ENCODE measurements at places on chromosomes 5 and 9. TPM values are rescaled to one million over a fixed set of nuclear protein-coding genes. Genes with fewer than 3 reads are reported as not detected.

DNA sequence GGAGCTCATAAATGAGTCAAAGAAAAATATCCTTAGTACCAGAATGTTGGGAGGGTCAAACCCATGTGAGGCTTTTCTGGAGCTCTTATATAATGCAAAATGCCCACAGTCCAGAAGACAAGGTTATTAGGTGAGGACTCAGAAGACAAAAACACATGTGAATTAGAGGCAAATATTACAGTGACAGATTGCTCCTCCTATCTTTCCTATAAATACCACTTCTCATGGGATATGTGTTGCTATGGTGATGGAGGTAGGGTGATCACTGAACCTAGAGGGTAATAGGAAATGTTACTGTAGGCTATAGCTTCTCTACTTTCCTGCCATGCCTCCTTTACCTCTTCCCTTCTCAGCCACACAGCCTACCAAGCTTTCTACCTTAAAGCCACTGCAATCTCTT is 264.6 kb downstream of the SEC61B start:
- no peak for DNase-seq
- no peaks in the 10 kb centered on the region for H3K27me3 ChIP-seq
- H3K4me3 ChIP-seq = no peak overlapping the region
- no peak overlapping the region for H3K27ac ChIP-seq
- no peaks in the 10 kb centered on the region for H3K36me3 ChIP-seq

- H3K27me3 ChIP-seq = no peaks in the 10 kb centered on the region
- H3K27ac ChIP-seq = peak overlapping the region; percentile 12
- H3K4me3 ChIP-seq = no peak overlapping the region
- no peaks in the 10 kb centered on the region for H3K4me1 ChIP-seq
- no peak for DNase-seq
Measured at GRCh38 chr5:143775258-143775657, 36.7 kb upstream of the HMHB1 start.

DNA sequence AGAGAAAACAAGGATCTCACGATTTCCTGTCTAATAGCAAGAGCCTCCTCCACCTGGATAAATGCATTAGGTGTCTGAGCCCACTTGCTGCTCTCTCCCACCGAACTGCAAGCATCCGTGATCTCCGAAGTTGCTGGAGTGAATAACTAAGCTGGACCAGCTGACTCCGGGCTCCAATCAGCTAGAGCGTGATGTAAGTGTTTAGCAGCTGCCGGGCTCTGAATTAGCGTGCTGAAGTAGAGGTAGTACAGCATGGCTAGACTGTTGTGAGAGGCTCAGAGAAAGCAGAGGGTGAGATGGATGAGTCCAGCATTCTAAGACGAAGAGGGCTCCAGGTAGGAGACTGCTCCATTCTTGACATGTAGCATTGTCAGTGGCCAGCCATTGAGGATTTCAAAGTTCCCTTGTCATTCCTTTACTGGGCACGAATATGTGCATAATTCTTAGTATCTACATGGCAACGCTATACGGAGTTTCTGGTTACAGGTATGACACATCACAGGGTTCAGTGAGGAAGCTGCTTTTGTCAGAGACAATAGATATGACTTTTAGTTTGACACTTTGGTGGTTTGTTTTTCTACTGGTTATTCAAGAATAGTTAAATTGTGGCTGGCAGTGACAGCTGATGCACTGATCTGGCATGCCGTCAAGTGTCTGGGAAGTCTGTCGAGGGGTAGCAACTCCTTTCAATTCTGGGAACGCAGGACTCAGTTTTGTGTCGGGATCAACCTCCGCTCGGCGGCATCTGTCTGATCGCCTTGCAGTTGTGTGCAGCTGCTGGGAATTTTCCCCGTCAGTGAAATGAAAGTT is 232.6 kb downstream of the MAST4 start:
- peaks cover 5% of the 10 kb centered on the region for H3K27me3 ChIP-seq
- peak overlapping the region; percentile 60 for H3K4me3 ChIP-seq
- no peak overlapping the region for H3K27ac ChIP-seq
- H3K4me1 ChIP-seq = peaks cover 7% of the 10 kb centered on the region
- H3K36me3 ChIP-seq = no peaks in the 10 kb centered on the region
- DNase-seq = peak; percentile 39

DNA sequence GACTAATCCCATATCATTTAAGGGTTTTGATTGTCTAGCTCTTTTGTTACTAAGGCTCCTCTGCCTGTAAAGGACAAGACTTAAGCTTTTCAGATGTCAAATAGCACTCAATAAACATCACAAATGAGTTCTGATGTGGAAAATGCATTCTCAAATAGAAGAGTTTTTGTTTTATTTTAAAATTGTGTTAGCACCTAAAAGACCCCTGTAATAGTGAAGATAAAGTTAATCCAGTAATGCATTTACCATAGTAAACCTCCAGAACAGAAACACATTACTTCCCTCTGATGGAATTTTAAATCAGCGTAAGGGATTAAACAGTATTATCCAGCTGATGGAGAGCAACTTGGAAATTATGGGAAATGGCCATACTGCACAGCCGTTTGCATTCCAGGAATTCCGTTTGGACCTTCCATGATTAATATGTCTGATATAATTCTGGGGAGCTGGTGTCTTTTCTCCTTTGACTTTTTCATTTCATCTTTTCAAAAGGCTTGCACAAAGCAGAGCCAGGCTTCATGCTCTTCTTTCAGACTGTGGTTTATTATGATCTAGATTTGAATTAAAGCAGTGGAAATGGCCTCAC is 105.6 kb downstream of the PPP2R2B start:
- no peaks in the 10 kb centered on the region for H3K36me3 ChIP-seq
- no peaks in the 10 kb centered on the region for H3K27me3 ChIP-seq
- no peak overlapping the region for H3K27ac ChIP-seq
- DNase-seq = no peak
- no peaks in the 10 kb centered on the region for H3K4me1 ChIP-seq

The EXOSC2 gene
- 36.8 TPM for polyA plus RNA-seq

The LCN15 gene
- polyA plus RNA-seq = not detected

The IRX1 gene
- not detected for polyA plus RNA-seq
